Stromal cell of bone marrow (primary cell): ENCODE measurements at places on chromosomes 12 and 14.

DNA sequence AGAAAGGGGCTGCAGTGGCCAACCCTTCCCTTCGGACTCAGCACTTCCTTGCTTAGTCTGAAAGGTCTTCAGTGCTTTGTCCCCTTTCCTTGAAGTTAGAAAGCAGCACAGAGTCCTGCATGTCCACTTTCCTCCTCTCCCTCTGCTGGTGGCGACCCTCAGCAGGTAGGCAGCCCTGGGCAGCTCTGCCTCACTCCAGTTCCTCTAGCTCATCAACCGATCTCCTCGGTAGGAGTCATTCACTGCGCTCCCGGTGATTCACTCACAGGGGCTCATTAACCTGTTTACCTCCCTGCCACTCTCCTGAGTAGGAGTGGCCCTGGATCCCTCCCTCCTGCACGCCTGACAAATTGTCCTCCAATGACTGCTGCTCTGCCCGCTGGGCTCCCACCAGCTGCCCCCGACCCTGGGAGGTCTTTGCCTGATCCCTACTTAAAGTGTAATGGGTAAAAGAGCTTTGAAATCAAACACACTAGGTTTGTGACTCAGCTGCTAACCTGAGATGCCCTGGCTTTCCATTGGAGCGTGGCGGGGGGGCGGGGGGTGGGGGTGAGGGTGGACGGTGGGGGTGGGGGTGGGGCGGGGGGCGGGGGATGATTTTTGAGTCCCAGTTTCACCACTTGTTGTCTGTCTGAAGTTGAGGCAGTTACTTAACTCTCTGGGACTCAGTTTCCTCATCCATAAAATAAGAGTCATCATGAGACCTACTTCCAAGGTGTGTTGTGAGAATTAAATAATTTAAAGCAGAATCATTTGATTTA, 4.2 kb downstream of the SCNN1A start:
- no peak for DNase-seq

DNA sequence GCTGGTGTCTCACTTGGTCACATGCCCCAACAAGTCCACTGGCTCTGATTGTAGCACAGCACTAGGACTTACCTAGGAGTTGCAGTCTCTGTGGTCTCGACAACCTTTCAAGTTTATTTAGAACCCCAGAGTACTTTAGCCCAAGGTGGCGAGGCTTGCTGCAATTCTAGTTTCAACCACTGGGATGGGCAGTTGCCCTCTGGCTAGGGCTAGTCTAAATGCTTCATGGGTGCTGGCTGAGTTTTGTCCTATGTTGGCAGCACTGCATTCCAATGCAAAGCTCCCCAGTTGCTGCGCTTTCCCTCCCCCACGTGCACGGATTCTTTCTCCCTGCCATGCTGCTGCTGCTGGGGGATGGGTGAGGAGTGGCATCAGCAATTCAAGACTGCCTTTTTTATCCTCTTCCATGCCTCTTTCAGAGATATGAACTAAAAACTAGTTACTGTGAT, 207.9 kb downstream of the SYNE2 start:
- DNase-seq = no peak

DNA sequence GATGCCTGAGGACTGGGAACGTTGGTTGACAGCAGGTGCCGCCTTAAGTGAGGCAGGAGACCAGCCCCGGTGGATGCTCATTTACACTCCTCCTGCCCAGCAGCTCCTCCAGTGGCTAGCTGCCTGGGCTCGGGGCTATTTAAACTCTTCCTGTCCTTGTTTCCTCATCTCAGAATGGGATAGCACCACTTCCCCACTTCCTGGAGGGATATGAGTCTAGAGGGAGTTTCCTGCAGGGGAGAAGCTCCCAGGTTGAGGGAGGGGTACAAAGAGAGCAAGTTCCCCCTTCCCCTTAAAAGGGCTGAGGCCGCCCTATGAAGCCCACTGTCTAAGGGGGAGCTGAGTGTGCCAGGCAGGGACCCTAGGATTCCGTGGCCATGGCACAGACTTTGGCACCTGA, 311.2 kb downstream of the AACS start:
- no peak for DNase-seq

DNA sequence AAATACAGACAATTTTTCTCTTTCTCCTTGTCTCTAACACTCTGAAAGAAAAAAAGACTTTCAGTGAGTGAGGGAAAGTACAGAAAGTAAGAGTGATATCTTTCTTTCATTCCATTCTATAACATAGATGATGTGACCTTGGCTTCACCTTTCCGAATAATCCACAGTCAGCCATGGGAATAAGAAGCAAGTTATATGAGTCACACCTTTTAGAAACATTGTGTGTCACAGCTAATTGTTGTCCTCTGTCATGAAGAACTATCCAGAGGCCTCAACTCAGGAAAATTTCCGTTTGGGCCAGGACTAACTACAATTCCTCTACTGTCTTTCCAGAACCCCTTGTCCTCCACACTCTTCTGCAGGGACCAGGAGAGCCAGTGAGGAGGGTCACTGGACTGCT, 209.7 kb upstream of the FAR2 start:
- DNase-seq = no peak

GRCh38 chr14:84323978-84324377, 1206.0 kb upstream of the FLRT2 start:
- DNase-seq = no peak

GRCh38 chr12:123532019-123532418, 1.5 kb downstream of the RILPL1 start:
- peak; percentile 2 for DNase-seq
